ENCODE measurements at places on chromosomes 5 and 9.

- DNase-seq: no peak
Observed at GRCh38 chr9:31188496-31188895, 1195.9 kb upstream of the ACO1 start.

DNA sequence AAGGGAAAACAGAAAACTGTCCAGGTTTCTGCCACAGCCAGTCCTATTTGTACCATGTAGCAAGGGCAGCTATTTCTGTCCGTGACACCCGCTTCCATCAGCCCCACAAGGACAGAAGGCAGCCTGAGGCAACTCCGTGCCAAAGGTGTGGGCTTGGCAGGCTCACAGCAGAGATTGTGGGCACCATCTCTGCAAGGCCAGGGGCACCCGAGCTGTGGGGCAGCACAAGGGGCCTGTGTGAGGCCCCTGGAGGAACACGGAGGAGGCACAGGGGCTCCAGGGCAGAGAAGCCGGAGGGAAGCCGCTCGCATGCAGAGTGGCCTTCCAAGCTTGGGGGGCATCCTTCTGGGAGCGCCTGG lies 43.5 kb downstream of the COL23A1 start:
- no peak for DNase-seq

DNA sequence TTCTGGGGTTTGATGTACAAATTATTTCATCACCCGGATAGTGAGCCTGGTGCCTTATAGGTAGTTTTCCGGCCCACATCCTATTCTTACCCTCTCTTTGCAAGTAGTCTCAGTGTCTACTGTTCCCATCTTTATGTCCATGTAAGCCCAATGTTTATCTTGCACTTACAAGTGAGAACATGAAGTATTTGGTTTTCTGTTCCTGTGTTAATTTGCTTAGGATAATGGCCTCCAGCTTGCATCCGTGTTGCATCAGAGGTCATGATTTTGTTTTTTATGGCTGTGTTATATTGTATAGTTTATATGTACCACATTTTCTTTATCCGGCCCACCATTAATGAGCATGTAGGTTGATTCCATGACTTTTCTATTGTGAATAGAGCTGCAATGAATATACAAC lies 136.5 kb downstream of the PRR16 start:
- no peak for DNase-seq

DNA sequence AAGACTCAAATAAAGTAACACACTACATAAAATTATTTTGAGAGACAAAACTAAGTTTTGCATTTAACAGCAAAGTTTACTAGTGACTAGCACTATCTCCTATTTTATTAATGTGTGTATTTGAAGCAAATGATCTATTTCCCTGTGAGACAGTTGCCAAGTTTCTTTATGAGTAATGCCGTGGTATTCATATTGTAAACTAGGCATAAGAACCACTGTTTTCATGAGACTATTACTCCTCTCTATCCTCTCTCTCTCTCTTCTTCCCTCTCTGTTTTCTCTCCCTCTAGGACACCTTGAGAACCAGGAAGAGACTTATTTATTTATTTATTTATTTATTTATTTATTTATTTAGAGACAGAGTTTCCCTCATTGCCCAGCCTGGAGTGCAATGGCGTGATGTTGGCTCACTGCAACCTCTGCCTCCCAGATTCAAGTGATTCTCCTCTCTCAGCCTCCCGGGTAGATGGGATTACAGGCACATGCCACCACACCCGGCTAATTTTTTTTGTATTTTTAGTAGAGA lies 61.1 kb downstream of the MLANA start:
- DNase-seq: no peak

GRCh38 chr9:37324691-37325490 lies 97.6 kb upstream of the GRHPR start:
- DNase-seq: no peak

DNA sequence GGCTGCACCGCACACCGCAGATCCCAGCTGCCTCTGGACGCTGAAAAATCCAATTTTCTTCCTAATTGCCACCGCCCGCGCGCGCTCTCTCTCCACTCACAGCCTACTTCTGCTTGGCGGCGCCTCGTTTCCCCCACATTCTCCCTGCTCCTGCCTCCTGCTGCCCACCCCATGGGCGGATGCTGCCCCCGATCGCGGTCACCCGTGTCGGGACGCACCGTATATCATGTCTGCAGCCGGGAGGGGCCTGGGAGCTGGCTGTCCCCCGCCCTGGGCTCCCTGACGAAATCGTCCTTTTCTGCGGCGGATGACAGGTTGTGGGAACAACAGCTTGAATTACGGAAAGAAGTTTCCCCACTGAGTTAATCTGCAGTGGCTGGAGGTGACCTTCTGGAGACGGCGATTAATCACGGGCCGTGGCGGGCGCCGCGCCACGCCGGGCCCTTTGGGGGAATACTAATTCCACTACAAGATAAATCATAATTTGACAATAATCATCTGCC lies 36.3 kb upstream of the PSD2 start:
- DNase-seq: no peak

GRCh38 chr9:71504636-71505035 lies 263.7 kb downstream of the CEMIP2 start:
- no peak for DNase-seq

GRCh38 chr5:141486091-141486490 lies 1.3 kb downstream of the PCDHGC4 start:
- no peak for DNase-seq
